ENCODE measurements at places on chromosomes 1 and 21.

DNA sequence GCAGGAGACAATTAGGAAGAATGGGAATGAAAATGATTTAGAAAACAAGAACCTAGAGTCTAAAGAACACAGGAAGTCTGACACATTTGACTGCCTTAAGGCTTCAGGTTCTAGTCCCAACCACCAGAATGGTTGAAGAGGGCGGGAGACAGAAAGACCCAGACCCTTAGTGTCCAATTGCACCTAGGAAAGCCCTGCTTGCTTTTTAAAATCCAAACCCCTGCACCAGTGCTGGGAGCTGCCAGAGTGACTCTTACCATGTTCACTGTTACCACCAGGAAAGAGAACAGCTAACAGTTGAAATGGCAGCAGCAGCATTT lies 265 bp downstream of the CD1B start:
- DNase-seq = no peak

DNA sequence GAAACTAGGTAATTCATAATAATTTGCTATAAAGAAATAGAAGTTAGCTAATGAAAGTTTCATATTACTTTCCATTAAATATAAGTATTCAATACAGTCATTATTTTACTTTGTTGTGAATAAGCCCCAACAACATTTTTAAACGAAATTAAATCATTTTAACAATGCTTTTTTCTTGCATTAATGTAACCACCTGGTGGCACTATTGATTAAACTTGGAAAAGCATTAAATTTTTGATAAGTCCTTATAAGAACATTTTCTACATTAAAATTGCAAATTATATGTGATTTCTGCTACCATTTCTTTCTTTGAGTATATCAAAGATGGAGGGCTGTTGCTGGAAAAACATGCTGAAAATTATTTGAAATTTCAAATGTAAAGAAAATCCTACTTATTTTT lies 918.8 kb upstream of the TMPRSS15 start:
- no peak for DNase-seq

- DNase-seq = no peak
Observed at GRCh38 chr1:86062453-86062852, 94.1 kb downstream of the COL24A1 start.

DNA sequence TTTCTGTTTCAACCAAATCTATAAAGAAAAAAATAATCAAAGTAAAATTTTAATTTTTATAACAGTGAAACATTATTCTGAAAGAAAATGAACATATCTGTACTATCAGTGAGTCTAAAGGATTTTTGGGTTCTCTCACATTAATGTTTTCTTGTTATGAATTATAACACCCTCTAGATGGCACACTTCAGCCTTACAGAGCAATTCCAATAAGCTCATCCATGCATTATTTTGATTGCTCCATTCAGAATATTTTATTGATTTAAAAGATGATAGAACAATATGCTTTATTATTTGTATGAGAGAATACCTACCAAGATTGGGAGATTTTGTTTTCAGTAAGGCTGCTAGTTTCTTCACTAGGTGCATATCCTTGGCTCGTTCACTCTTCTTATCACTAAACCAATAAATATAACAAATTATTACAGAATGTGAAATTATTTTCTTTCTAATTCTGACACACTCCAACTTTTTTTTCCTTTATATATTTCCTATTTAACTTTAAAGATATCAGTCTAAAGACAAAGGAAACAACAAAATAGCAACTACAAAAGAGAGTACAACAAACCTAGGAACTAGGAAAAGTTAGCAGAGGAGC lies 82.4 kb downstream of the RAB3GAP2 start:
- DNase-seq = no peak
